Naive thymus-derived CD4-positive, alpha-beta T cell (primary cell): ENCODE measurements at places on chromosomes 7 and 10.

GRCh38 chr7:141874787-141875186 is 33.5 kb upstream of the PRSS37 start:
- no peak for DNase-seq
- H3K27ac ChIP-seq: no peak overlapping the region
- H3K4me1 ChIP-seq: no peaks in the 10 kb centered on the region
- no peak overlapping the region for H3K4me3 ChIP-seq
- no peaks in the 10 kb centered on the region for H3K36me3 ChIP-seq
- no peaks in the 10 kb centered on the region for H3K27me3 ChIP-seq

DNA sequence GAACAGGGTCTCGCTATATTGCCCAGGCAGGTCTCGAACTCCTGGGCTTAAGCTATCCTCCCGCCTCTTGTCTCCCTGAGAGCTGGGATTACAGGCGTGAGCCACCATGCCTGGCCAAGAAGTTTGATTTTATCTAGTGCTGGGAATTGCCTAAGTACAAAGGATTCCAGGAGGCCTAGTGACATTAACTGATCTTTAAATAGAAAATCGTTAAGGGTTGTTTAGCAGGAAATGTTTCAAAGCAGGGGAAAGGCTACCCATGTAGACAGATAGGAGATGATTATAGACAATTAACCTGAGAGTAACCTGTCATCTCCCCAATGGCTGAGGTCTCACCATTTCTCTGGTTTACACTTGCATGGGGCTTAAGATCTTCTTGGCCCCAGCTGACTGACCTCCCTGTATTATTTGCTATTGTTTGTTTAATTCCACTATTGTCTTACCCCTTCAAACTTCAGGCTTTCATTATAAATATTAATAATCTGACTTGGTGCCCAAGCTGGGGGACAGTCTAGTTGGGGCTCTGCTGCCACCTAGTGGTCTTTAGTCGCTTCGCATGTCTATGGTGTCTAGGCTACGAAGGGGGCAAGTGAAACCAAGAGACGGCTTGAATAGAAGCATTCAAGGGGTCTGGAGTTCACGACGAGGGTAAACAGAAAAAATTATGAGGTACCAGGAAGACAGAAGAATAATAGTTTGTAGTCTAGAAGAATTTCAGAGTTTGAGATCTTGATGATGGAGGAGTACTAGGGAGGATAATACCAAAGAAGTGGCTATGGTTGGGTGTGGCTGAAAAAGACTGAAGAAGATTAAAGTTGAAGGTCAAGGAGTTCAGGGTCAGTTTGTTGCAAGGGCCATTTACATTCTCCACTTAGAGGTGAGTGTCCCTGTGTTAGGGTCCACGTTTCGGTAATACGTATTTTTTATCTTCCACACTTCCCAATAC is 40.4 kb upstream of the BPGM start:
- peak; percentile 59 for DNase-seq
- H3K36me3 ChIP-seq: no peaks in the 10 kb centered on the region
- no peaks in the 10 kb centered on the region for H3K4me1 ChIP-seq
- H3K4me3 ChIP-seq: no peak overlapping the region
- H3K27ac ChIP-seq: no peak overlapping the region
- H3K27me3 ChIP-seq: no peaks in the 10 kb centered on the region

- H3K4me1 ChIP-seq: no peaks in the 10 kb centered on the region
- no peaks in the 10 kb centered on the region for H3K27me3 ChIP-seq
- no peaks in the 10 kb centered on the region for H3K36me3 ChIP-seq
- H3K4me3 ChIP-seq: no peak overlapping the region
Measured at GRCh38 chr7:132251327-132251659, 325.0 kb downstream of the PLXNA4 start.

DNA sequence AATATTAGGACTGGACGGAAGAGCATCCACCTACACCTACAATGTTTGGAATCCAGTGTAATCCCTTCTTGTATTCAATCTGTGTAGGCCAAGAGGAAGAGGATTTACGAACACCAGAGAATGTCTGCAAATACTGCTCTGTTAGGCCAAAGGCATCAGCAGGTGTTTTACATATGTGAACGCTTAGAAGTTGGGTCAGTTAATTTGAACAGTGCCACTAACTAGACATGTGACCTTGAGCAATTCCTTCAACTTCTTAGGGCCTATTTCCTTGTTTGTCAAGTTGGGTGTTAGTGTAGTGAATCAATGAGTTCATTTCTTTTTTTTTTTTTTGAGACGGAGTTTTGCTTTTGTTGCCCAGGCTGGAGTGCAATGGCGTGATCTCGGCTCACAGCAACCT is 35.4 kb downstream of the MYPN start:
- H3K36me3 ChIP-seq: no peaks in the 10 kb centered on the region
- no peaks in the 10 kb centered on the region for H3K27me3 ChIP-seq
- no peak for DNase-seq
- no peak overlapping the region for H3K27ac ChIP-seq
- no peaks in the 10 kb centered on the region for H3K4me1 ChIP-seq
- H3K4me3 ChIP-seq: no peak overlapping the region

GRCh38 chr10:122492999-122493481 is 31.7 kb downstream of the HTRA1 start:
- no peak overlapping the region for H3K4me3 ChIP-seq
- H3K4me1 ChIP-seq: peaks cover 15% of the 10 kb centered on the region
- no peaks in the 10 kb centered on the region for H3K36me3 ChIP-seq
- H3K27ac ChIP-seq: no peak overlapping the region
- no peaks in the 10 kb centered on the region for H3K27me3 ChIP-seq
